Inflammatory macrophage treated with lipopolysaccharide for 4 hours (primary cell): ENCODE measurements at places on chromosomes 3 and 15.

- DNase-seq: no peak
These were observed 161.6 kb upstream of the ANKRD28 start for GRCh38 chr3:15959434-15959811.

DNA sequence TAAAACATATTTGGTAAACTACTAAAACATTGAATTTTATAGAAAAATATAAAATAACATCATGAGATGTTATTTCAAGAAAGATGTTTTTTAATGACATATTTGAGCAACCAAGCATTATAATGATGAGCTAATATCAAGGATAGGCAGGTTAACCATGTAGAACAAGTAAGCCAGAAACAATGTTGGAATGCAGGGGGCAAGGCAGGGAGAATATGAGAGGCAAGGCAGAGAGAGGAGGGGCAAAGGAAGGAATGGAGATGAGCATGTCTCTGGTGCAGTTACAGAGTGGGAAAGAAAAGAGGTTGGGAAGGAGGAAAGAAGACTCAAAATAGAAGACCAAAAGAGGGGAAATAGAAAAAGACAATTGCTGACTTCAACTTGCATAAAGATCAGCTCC, 390.4 kb downstream of the MCTP2 start:
- no peak for DNase-seq

DNA sequence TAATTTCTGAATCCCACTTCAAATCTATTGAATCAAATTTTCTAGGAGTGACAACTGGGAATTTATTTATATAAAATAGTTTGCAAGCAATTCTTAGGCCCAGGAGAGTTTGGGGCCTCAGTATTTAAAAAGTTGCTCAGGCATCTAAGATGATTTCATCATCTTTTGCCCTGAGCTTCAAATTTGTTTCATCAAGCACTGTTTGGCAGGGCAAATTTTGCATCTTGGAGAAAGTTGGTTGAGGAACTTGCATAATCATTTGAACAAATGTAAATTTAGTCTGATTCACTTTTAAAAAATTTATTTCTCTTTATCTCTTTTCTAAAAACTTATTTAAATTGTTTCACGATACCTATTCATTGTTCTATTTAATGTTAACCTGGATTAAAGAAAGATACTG, 702.8 kb downstream of the SI start:
- no peak for DNase-seq

- no peak for DNase-seq
These were observed 644.1 kb downstream of the RBMS3 start for GRCh38 chr3:29924783-29925561.

DNA sequence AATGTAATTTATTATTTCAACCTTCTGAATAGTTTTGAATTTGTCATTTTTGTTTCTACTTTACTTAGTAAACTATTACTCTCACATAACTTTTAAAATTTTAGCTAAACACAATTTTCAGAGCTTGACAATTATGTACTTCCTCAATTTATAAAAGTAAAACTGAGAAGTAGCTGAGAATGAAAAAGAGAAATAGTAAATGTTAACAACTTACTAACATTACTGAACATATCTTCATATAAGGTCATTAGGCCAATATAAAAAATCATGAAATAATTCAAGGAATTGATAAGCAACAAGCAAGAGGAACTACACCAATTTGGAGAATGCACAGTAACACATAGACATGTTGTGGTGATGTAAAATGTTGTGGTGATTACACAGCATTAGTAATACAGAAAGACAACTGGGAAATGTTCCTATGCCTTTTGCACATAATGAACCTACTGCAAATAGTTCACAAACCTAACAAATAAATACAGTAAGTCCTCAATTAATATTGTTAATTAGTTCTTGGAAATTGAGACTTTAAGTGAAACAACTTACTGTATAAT, 137.9 kb downstream of the CBLB start:
- peak; percentile 64 for DNase-seq

DNA sequence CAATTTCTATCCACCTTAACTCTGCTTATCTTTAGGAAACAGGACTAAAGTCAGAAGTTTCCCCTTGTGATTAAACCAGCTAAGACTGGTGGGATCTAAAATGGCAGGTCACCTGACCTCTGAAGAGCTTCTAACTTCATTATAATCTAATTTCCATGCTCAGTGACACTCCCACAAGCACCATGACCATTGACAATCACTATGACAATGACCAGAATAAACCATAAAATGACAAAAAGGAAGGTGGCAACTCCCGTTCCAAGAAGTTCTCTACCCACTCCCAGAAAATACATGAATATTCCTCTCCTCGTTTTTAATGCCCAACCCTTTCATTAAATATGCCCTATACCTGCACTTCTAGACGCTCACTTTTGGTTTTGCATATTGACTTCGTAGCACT, 471.2 kb upstream of the CCDC54 start:
- no peak for DNase-seq

DNA sequence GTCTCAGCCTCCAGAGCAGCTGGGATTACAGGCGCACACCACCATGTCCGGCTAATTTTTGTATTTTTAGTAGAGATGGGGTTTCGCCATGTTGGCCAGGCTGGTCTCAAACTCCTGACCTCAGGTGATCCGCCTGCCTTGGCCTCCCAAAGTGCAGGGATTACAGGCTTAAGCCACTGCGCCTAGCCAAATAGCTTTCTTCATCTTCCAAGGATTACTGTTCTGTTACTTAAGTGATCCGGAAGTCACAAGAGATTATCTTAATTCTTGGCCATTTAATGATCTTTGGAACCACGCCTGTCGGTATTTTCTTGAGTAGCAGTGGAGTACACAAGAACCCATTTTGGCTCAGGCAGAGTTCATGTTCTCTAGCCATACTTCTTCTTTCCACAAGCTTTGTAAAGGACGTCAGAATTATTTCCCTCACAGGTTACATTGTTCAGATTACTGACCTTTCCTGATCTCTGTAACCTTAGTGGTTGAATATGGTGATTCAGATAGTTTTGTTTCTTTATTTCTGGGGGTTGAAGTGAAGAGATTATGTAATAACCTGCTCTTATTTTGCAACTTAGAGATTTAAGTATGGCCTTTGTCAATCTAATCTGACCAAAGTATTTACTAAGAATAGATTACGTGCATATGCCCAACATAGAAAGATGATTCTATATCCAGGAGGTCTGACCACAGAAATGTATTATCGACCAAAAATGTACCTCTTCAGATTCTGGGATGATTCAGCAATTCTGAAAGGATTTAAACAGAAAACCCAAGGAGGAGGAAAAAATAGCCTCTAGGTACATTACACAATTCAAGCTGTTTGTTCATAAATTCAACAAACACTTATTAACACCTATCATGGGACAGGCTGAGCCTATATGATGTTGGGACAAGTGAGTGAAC, 132.2 kb downstream of the GREM1 start:
- peak; percentile 86 for DNase-seq

- peak; percentile 47 for DNase-seq
These were observed 39.0 kb downstream of the IFT57 start for GRCh38 chr3:108183181-108183580.

GRCh38 chr3:100603469-100603868, 5.9 kb upstream of the ADGRG7 start:
- peak; percentile 10 for DNase-seq

- DNase-seq: no peak
These were observed 58.5 kb downstream of the CTDSPL start for GRCh38 chr3:37920156-37920699.

DNA sequence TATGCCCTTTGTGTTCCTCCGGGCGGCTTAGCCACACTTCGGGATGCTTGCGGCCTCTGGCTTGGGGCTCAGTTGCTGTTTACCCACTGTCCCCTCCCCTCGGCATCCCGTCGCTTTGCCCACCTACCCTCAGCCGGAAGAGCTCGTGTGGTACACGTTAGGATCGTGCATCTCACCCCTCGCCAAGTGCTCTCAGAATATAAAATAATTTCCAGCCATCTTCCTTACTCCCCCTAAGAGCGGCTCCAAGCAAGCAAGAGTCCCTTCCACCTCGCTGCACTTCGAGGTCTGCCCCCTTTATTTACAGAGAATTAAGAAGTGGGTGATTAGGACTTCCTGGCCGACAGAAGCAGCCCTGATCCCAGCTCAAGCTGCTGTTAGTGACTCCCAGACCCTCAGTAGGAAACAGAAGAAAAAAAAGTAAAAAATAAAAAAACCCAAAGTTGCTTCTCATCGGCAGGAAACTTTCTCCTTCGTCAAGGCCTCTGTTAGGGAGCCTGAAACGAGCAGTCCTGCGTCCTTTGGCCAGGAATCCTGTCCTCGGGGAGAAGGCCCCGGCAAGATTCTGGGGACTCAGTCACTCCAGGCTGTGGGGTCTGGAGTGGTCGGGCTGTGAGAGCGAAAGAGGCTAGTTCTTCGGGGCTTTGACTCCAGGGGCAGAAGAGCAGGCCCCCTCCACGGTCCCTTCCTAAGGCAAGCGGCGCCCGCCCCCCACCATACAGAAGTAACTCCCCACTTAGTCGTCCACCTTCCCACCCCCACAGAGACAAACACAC, 3.0 kb downstream of the MEIS2 start:
- no peak for DNase-seq

DNA sequence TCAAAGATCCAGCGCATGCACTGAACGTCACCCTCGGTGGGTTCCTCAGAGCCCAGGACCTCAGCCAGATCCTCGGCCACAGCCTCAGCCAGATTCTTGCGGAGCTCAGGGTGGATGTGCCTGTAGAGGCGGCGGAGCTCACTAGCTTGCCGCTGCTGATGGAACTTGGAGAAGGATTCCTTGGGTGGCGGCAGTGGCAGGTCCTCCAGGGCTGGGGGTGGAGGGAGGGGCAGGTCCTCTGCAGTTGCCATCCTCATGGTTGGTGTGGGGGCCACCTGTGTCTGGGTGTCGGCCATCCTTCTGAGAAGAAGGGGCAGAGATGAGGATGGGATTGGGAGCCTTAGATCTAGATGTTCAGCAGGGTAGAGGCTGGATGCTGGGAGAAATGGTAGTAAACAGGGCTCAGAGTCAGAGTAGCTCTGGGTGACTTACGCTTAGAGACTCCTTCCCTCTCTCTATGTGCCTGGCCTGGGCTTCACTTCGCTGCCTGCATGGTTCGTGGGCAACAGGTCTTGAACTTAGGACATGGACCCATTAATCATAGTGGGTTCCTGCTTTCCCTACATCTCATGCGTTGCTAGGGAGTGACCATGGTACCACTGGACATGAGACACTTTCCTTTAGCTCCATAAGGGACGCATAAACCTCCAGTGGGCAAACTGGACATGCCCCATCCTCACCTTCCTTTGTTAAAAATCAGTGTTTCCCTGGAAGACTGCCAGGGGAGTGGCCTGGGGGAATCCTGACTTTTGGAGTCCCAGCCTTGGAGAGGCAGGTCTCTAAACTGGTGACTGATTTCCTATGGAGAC, 3.0 kb downstream of the XIRP1 start:
- no peak for DNase-seq

DNA sequence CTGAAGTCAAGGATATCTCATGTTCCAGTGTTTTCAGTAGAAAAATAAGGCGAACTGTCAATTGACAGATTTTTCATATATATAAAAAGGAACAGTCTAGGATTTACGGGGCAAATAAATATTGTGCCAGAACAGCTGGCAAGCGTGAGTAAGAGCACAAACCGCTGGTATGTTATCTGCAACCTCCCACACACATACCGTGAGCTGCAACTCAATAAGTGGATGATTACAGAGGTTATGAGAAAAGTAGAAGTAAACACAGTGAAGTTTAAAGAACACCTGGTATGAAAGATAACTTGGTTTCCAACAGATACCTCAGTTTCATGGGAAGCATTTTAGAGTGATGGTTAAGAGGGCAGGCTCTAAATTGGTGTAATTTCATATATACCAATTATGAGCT, 733.4 kb downstream of the TUSC7 start:
- no peak for DNase-seq

GRCh38 chr15:28079313-28079969, 19.7 kb downstream of the OCA2 start:
- no peak for DNase-seq

DNA sequence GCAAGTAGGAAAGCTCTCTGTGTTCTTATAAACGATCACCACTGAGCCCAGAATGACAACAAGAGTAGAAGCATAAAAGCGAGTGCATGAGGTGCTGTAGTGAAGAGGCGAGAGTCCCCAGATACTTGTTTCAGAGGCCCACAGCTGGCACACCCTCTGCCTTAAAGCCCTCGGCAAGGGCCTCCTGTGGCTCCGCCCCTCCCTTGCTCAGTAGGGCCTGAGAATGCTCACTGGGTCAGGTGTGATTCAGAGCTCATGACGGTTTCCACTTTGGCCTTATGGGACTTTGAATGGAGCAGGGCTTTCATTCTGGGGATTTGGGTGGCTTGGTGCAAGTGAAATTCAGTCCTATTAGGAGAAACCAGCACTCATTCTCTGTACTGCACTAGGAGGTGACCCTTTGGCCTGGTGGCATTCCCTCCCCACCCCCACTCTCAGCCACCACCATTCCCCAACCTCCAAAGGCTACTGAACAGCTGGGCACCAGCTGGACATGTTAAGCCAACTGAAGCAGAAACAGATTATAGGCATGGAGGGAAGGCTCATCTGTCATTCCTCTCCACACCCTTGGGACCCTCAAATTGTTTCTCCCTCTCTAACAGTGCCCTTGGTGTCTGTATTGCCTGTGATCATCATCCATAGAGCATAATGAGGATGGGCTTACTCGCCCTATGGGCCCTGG, 109.6 kb upstream of the CTDSPL start:
- DNase-seq: no peak

DNA sequence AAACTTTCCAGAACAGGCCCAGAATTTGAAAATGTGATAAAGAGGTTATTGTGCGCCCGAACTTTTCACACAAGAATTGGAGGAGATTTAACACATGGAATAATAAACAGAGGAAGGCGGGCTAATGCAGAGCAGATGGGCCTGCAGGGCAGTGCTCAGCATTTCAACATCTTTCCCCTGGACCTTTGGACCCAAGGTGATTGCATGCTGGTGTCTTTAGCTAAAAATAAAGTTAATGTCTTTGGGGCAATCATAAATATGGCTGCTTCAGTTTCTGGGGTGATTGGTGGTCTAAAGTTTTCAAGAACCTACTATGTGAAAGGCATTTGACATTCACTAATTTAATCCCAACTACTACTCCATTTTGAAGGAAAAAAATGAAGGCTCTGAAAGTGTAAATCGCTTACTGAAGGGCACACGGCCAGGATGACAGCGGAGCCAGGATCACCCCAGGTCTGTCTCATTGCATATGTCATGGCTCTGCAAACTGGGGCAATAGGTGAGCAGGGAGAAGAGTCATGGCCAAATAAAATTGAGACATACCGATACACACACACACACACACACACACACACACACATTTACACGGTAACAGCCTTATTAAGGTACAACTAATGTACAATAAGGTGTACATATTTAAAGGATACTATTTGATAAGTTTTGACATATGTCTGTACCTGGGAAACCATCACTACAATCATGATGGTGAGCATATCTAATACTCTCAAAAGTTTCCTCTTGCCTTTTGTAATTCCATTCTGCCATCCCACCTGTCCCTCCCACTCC, 243.1 kb upstream of the LRRFIP2 start:
- DNase-seq: no peak

DNA sequence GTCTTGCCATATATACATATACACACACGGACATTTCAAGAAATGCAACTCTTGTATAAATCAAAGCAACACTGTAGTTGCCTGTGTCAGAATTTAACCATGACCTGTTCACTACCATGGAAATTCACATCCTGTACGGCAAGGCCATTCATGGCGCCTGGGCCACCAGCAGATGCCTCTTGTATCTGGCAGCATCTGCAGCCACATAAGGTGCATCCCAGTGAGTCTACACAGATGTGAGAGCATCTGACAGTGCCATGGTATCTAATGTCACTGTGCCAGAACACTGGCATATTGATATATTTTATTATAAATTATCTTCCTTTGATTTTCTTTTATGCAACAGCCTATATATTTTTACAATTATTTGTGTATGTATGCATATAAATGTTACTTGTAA, 25.1 kb downstream of the PDZRN3 start:
- DNase-seq: no peak
